ENCODE measurements at places on chromosomes 2 and 18.

DNA sequence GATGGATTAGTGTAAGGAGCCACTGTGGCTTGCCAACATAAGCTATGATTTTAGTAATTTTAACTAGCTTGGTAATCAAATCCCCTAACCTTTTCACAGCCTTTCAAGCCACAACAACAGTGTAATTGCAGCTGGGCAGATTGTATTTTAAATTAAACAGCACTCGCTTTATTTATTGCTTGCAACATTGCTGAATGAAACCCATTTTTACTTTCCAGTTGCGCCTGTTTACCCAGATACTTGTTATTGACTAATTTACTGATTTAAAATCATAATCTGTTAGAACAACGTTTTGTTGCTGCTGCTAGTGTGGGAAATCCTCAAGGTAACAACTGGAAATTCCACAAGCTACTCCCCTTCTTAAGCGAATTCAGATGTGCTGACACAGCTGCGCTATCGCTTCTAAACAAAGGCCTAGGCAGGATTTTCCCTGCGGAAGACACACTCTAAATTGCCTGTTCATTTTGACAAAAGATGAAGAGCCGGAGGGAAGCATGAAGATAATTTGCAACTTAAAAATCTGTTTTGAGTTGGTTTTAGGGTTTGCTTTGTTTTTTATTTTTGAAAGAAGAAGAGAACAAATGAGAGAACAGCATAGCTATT, 283.9 kb downstream of the ALPK2 start:
- no peak for DNase-seq

- peak; percentile 15 for DNase-seq
These were observed 230.2 kb downstream of the CELF4 start for GRCh38 chr18:37335409-37335736.

- DNase-seq: no peak
These were observed 47.8 kb downstream of the PXDN start for GRCh38 chr2:1696472-1696871.

- DNase-seq: no peak
These were observed 461.6 kb upstream of the SALL3 start for GRCh38 chr18:78517973-78518372.

GRCh38 chr2:64624862-64625261, 28.9 kb downstream of the SERTAD2 start:
- no peak for DNase-seq

Data from fibroblast of mammary gland (primary cell).